Activated T-cell treated with anti-CD3 and anti-CD28 coated beads, Interleukin-2, amount 50 U/mL, for 24 hours (primary cell): ENCODE measurements at places on chromosomes 11 and 22.

DNA sequence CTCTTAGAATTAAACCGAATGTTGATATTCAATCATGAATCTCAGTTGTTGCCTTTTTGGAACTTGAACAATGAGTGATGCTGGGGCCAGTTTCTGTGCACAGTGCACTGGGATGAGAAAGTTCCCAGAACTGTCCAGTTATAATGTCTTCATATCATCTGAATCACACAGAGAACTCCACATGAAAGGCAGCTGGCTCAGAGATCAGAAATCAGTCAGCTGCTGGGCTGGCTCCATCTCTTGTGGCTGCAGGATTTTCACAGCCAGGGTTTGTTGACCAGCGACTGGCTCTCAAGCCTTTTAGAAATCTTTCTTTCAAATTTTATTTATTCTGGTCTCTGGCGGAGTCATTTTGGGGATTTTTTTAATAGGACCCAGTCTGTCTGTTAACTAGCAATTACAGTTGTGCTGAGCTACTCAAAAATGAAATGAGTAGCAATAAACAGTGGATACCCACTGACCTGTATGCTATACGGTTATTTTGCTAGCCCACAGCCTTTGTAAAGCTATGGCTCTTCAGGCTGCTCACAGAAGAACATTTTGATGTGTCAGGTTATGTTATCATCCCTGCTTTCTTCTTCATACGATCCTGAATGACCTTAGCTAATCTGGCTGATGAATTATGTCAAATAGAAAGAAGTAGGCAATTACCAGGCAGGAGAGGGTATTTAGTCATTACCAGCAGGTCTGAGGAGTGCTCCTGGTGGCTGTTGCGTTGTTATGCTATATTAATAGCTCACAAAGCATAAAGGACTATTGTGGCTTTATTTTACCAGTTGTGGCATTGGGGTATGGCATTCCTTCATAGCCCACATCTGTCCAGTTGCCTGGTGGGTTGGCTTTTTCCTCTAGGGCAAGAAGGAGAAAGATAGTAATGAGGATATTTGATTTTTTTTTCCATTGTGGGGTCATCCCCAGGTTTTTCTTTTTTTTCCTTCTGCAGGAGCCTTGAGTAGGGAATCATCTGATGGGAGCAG lies 3.6 kb downstream of the FAT3 start:
- no peak for DNase-seq
- H3K27me3 ChIP-seq, result peaks cover 48% of the 10 kb centered on the region
- H3K27ac ChIP-seq, result no peak overlapping the region
- no peak overlapping the region for H3K4me3 ChIP-seq

GRCh38 chr11:2775083-2775625 lies 75.4 kb upstream of the KCNQ1OT1 start:
- H3K4me1 ChIP-seq, result peaks cover 22% of the 10 kb centered on the region
- peaks cover 6% of the 10 kb centered on the region for H3K36me3 ChIP-seq
- no peak overlapping the region for H3K27ac ChIP-seq
- DNase-seq, result peak; percentile 28
- H3K27me3 ChIP-seq, result no peaks in the 10 kb centered on the region
- no peak overlapping the region for H3K4me3 ChIP-seq

GRCh38 chr22:27988704-27989103 lies 69.6 kb upstream of the PITPNB start:
- no peak overlapping the region for H3K27ac ChIP-seq
- peaks cover 4% of the 10 kb centered on the region for H3K4me1 ChIP-seq
- DNase-seq, result no peak
- no peak overlapping the region for H3K4me3 ChIP-seq
- H3K27me3 ChIP-seq, result no peaks in the 10 kb centered on the region

- no peak for DNase-seq
- H3K27ac ChIP-seq, result peak overlapping the region; percentile 98
- no peaks in the 10 kb centered on the region for H3K27me3 ChIP-seq
- peaks cover 61% of the 10 kb centered on the region for H3K36me3 ChIP-seq
- peaks cover 76% of the 10 kb centered on the region for H3K4me1 ChIP-seq
Observed at GRCh38 chr11:61332281-61332796, 566 bp downstream of the DDB1 start.

- no peaks in the 10 kb centered on the region for H3K36me3 ChIP-seq
- no peak overlapping the region for H3K27ac ChIP-seq
- H3K27me3 ChIP-seq, result no peaks in the 10 kb centered on the region
- no peak overlapping the region for H3K4me3 ChIP-seq
Observed at GRCh38 chr11:83364500-83365045, 78.4 kb upstream of the CCDC90B start.

DNA sequence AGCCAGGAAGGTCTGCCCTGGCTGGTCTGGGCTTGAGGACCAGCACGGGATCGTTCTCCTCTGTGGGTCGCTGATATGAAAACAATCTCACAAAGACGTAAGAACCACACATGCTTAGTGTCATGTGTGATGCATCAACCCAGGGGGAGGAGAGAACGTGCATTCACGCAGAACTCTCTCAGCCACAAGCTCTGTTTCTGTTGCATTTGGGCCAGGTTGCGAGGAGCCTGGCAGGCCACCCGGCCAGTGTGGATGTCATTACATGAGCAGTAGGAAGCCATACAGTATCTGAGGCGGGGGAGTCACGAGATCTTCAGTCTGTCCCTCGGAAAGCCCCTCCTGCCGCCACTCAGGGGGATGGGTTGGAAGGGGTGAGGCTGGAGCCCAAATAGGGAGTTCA lies 53.1 kb upstream of the KCNQ1OT1 start:
- H3K27me3 ChIP-seq, result no peaks in the 10 kb centered on the region
- no peaks in the 10 kb centered on the region for H3K36me3 ChIP-seq
- DNase-seq, result no peak
- no peak overlapping the region for H3K27ac ChIP-seq
- no peaks in the 10 kb centered on the region for H3K4me1 ChIP-seq

- peaks cover 63% of the 10 kb centered on the region for H3K4me1 ChIP-seq
- H3K36me3 ChIP-seq, result peaks cover 88% of the 10 kb centered on the region
- H3K4me3 ChIP-seq, result no peak overlapping the region
Observed at GRCh38 chr11:121563900-121564822, 111.4 kb upstream of the SORL1-AS1 start.

- peaks cover 15% of the 10 kb centered on the region for H3K27me3 ChIP-seq
- no peak overlapping the region for H3K27ac ChIP-seq
- H3K4me1 ChIP-seq, result no peaks in the 10 kb centered on the region
- no peaks in the 10 kb centered on the region for H3K36me3 ChIP-seq
- no peak for DNase-seq
Observed at GRCh38 chr22:22242488-22242887, 2.1 kb upstream of the VPREB1 start.

DNA sequence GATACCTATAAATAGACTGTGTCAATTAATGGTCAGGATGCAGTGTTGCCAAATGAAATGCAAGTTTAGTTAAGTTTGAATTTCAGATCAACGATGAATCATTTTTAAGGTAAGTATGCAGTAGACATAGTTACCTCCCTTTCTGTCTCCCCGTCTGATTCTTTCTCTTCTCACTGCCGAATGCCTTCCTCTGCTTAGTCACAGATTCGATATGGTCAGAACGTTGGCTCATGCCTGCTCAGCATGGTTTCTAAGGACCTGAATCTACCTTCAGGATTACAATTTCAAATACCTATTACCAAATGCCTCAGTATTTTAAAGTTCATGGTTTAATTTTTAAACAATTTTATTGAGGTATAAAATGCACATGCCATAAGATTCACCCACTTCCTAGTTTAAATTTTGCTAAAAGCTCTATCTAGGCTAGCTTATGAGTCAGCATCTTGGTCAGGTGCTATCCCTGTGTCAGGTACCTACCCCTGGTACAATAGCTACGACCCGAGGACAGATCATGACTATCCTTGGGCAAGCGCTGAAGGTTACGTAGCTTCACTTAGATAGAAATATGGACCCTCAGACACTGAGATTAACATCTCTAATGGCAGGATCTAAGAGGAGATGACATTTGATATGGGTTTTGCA lies 78.2 kb upstream of the SPON1 start:
- peaks cover 11% of the 10 kb centered on the region for H3K4me1 ChIP-seq
- no peaks in the 10 kb centered on the region for H3K27me3 ChIP-seq
- no peak for DNase-seq
- H3K4me3 ChIP-seq, result no peak overlapping the region
- no peak overlapping the region for H3K27ac ChIP-seq

- H3K36me3 ChIP-seq, result peaks cover 75% of the 10 kb centered on the region
- no peaks in the 10 kb centered on the region for H3K27me3 ChIP-seq
- peak; percentile 56 for DNase-seq
- peak overlapping the region; percentile 88 for H3K4me3 ChIP-seq
Observed at GRCh38 chr22:50192436-50193204, 6.9 kb downstream of the TRABD start.

DNA sequence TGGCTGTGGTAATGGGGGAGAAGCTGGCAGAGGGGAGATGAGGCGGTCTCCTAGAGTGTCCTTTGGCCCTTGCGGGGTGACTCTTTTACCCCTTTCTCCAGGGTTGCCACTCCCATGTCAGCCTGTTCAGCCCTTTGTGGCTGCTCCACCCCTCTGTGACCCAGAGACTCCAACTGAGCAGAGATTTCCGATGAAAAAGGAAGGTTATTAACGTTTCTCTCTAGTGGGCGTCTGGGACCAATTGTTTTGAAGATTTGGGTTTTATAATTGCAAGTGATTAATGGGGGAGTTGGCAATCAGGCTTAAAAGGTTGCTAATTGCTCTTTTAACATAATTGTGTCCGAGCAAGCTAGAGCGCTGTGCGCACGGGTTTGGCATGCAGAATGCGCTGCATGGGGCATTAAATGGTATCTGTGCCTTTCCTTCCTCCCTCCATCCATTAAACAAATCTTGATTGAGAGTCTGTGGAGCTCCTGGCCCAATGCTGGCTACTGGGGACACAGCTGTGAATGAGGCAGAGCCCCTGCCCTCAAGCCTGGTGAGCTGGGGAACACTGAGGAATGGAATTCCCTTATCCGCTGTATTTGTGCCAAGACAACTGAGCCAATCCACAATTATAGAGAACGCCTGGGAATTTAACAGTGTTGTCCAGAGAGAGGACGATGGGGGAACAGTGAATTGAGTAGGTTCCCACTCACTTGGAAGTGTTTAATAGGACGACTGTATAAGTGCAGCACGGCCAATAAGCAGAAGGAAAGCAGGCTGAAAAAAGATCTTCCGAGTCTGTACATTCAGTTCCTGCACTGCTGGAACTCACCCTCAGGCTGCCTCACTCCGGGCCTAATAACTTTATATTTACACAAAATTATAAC lies 295.9 kb downstream of the MIAT start:
- H3K4me3 ChIP-seq, result no peak overlapping the region
- no peak overlapping the region for H3K27ac ChIP-seq
- H3K27me3 ChIP-seq, result peaks cover 46% of the 10 kb centered on the region
- no peaks in the 10 kb centered on the region for H3K4me1 ChIP-seq
- H3K36me3 ChIP-seq, result no peaks in the 10 kb centered on the region

DNA sequence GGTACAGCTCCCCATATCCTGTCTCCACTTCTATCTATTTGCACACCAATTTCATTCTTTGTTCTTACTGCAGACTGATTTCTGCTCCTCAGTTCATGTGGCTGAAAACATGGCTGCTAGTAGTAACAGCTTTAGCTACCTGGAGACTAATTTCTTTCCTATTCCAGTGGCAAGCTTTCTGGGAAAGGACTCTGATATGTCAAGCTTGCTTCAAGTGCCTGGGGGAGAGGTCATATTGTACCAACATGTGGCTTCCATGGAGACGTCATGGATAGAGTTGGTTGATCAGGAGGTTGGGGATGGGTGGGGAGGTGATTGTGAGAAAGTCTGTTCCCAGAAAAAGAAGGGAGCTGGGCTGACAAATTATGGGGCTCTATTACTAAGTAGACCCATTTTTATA lies 44.9 kb downstream of the ADM start:
- H3K4me1 ChIP-seq, result no peaks in the 10 kb centered on the region
- H3K36me3 ChIP-seq, result no peaks in the 10 kb centered on the region
- no peak overlapping the region for H3K27ac ChIP-seq
- DNase-seq, result no peak
- peaks cover 24% of the 10 kb centered on the region for H3K27me3 ChIP-seq

DNA sequence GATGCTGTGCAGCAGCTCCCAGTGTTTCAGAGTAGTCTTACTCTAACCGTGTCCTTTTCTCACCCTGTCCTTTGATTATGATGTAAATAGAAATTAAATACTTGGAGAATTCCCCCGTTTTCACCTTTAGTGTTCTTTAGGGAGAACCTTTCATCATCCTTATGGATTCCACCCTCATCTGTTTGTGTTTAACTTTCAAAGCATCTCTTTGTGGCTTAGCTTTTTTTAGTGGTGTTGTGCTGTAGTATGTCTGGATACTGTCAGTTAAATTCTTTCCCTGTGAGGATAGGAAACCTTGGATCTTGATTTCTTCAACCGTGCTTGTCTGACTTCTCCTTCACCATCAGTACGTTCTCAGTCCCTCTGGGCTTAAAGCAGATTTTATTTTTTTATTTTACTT lies 48.5 kb downstream of the PPP6R3 start:
- peaks cover 65% of the 10 kb centered on the region for H3K36me3 ChIP-seq
- H3K4me3 ChIP-seq, result no peak overlapping the region
- H3K4me1 ChIP-seq, result peaks cover 67% of the 10 kb centered on the region
- H3K27ac ChIP-seq, result no peak overlapping the region

DNA sequence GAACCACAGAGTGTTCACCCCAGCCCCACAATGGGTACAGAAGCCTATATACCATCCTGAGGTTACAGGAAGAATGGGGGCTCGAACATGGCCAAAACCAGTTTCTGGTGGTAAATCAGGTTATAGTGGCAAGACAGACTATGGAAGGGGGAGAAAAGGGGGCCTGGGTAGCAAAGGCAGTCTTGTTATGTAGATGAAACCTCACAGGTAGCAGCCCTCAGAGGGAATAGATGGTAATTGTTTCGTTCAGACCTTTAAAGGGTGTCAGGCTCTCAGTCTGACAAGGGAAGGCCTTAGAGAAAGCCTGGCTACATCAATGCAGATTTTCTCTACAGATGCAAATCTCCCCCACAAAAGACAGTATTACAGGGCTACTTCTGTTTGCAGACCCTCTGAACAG lies 3.4 kb downstream of the CAPN1 start:
- peaks cover 18% of the 10 kb centered on the region for H3K4me1 ChIP-seq
- DNase-seq, result no peak
- no peak overlapping the region for H3K27ac ChIP-seq
- H3K36me3 ChIP-seq, result peaks cover 48% of the 10 kb centered on the region
